Iris pigment epithelial cell (primary cell): ENCODE measurements at places on chromosomes 12 and 14.
A peak's percentile ranks its signal among the peaks of the same experiment; 100 is the strongest.

DNA sequence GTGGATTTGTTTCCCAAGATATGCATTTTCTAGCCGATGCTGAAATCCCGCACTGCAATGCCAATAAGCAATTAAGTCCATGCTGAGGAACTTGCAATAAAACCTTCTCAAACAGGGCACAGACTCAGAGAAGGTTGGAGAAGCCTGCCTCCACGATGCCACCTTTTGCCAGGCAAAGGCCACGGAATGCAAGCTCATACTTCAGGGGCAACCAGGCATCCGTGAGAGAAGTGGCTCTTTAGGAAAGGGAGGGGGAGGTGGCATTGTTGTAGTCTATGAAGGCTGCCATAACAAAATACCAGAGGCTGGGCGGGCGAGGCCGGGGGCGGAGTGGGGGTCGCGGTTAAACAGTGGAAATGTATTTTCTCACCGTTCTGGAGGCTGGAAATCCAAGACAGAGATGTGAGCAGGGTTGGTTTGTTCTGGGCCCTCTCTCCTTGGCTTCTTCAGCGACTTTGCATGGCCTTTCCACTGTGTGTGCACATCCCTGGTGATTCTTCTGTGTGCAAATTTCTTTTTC lies 689.5 kb downstream of the VRK1 start:
- no peak for DNase-seq

GRCh38 chr14:100914597-100915021 lies 11.1 kb upstream of the RTL1 start:
- DNase-seq: peak; percentile 45

DNA sequence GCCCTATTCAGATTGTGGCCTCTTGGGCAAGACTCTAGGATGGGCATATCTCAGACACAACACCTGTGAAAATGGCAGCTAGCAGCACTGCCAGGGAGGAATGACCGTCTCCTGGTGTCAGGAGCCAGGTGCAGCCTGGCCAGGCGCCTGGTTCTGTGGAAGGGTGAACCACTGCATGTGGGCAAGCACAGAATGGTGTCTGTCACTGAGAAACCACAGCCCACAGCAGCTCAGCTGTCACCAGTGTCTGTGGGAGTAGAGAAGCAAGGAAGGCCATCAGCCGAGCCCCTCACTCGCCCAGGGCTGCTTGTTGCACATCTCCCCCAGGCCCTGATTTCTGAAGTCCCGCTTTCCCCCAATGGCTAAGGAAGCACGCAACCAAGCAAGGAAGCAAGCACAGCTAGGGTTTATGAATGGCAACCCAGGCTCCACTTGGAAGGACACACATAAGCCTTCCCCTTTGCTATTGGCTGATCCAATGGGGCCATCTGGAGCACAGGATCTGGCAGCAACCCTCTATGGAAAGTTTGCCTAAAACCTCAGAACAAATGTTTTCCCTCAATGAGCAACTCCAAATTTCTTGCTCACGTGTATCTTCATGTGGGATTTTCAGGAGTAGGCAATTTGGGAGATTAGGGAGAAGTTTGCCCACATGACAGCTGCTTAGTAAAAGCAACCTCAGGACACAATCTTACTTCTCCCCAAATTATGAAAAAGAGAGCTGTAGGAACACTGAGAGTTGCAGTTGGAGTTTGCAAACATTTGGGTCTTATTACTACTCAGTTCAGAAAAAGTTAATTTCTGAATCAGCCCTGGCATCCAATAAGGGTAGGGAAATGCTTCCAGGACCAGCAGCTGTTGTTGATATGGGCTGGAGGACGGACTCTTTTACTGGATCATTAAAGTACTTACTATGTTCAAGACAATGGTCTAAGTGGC lies 44.7 kb downstream of the GPHB5 start:
- no peak for DNase-seq

DNA sequence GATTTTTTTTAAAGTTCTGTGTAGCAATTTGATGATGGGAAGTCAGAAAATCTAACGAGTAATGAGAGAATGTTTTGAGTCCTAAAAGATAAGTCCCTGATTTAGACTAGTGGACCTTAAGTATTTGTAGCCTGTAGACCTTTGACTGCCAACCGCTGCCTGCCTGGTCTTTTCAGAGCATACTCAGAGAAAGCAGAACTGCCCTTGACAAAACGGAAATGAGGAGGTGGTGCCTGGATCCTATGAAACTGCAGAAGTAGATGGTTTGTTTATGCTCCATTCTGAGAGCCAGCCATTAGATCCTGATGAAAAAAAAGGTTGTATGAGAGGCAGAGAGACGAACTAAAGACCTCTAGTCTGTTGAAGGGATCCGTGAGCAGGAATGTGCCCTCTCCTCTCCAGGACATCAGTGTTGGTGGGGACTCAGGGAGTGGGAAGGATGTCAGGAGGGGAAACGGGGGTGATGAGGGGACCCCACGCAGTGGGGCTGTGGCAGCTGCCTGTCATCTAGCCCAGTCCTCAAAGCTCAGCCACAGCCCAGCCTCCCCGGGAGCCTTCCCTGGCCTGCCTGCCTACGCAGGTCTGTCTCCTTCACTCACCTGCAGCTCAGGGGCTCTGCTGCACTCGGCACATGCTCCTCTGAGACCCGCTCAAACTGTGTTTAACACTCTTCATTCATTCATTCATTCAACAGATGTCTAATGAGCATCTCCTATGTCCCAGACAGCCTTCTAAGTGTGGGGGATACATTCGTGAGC lies 447.5 kb downstream of the AACS start:
- DNase-seq: no peak

DNA sequence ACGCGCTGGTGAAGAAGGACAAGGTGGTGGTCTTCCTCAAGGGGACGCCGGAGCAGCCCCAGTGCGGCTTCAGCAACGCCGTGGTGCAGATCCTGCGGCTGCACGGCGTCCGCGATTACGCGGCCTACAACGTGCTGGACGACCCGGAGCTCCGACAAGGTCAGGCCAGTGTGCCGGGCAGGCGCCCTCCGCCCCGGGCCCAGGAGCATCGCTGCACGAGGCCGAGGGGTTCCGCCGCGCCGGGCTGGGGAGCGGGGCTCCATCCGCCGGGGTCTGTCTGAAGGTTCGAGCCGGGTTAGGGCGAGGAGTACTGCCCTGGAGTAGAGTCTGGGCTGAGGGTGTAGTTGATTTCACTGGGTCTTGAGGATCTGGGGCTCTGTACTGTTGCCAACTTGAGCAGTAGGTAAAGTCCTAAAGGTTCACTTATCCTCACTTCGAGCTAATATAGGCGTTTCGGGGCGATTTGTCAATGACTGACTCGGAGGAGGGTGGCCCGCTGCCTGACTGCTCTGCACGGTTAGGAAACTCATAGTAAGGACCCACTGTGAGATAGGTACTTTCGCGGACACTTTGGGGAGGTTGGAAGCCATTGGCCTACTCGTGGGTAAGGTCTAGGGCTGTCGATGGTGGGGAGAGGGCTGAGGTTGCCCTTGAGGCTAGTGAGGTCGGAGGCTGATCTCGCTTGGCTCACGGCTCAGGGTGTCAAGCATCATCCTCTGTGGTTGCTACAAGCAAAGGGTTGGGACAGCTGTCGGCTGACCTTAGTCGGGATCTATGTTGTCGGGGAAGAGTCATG lies 574 bp downstream of the GLRX5 start:
- no peak for DNase-seq

GRCh38 chr12:66537876-66538275 lies 141.0 kb downstream of the GRIP1 start:
- no peak for DNase-seq

GRCh38 chr12:11500188-11500860 lies 105.0 kb upstream of the PRB2 start:
- peak; percentile 53 for DNase-seq

GRCh38 chr14:91392623-91393303 lies 24.9 kb downstream of the CCDC88C start:
- no peak for DNase-seq
